ENCODE measurements at places on chromosomes 1 and 21.
A peak's percentile ranks its signal among the peaks of the same experiment; 100 is the strongest.

GRCh38 chr1:188237573-188238348 lies 1409.0 kb downstream of the PLA2G4A start:
- peak; percentile 35 for DNase-seq

DNA sequence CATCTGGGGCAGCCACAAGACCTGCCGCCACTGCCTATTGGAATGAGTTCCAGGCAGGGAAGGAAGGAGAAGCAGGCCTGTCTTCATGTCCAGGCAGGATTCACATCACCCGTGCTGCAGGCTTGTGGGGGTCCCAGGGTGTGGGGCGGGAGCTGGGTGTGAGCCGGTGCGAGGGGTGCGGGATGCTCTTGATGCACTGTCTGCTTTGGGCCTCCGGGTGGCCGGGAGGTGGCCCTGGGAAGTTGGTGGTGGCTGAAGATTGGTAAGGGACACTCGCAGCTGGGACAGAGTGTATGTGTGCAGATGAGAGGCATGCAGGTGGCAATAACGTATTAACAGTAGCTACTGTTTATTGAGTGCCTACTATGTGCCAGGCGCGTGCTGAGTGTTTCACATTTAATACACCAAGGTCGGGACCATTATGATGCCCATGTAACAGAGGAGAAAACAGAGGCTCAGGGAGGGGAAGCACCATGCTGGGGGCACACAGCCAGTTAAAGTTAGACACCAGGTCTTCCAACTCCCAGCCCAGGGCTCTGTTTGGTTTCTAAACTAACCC lies 3.3 kb downstream of the CROCC start:
- DNase-seq, result no peak

- DNase-seq, result no peak
Measured at GRCh38 chr21:23963454-23963853, 1643.8 kb downstream of the MRPL39 start.

DNA sequence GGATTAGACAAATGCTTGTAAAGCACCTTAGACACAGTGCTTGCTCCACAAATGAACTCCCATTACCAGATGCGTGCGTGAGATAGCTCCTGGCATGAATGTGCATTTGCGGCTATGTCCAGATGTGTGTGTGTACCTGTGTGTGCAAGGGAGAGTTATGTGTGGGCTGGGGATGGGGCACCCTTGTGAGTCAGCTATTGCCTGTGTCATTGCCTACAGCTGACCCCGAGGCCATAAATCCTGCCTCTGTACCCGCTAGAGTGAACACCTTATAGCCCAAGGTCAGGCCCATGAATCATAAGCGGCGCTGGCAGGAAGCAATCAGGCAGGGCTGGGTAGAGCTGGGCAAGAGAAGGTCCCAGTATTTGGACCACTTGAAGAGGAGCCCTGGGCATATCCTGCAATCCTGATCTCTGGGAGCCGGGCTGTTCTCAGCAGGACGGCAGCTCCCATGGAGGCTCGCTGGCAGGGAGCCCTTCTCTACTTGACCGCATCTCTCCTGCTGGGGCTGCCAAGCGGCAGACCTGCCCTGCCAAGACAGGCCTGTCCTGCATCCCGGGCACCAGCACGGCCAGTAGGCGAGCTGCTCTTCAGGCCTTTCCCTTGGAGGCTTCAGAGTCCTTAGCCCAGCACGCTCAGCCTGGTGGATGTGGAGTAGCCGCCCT lies 86.4 kb downstream of the TMEM53 start:
- no peak for DNase-seq

- DNase-seq, result no peak
Measured at GRCh38 chr1:65343286-65343685, 33.9 kb downstream of the DNAJC6 start.

GRCh38 chr1:206582971-206583706 lies 29.1 kb downstream of the EIF2D start:
- DNase-seq, result no peak

GRCh38 chr1:60527567-60527966 lies 454.0 kb upstream of the C1orf87 start:
- no peak for DNase-seq

GRCh38 chr1:156006666-156007376 lies 13.9 kb downstream of the SSR2 start:
- DNase-seq, result no peak

- no peak for DNase-seq
Measured at GRCh38 chr1:228964178-228965089, 229.2 kb downstream of the RHOU start.

GRCh38 chr1:155321639-155322503 lies 1.2 kb downstream of the RUSC1 start:
- DNase-seq, result no peak

GRCh38 chr1:209652873-209653401 lies 712 bp upstream of the LAMB3 start:
- DNase-seq, result no peak

DNA sequence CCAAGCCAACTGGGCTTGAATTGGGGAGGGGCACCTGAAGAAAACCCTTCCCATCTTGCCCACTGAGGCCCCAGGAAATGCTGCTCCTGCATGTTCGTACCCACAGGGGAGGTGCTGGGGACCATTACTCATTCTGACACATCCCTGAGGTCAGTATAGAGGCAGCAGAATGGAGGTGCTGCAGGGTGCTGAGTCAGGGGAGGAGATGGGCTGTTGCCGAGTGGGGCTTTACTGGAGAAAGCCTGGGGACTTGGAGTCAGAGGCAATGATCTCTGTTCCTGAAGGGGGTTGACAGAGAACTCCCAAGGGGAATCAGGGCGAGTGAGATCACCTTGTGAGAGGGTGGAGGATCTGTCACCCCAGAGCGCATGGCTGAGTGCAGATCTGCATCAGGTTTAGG lies 40.2 kb upstream of the KCNA10 start:
- DNase-seq, result no peak

- DNase-seq, result no peak
Measured at GRCh38 chr1:64124704-64125440, 78.6 kb upstream of the UBE2U start.

DNA sequence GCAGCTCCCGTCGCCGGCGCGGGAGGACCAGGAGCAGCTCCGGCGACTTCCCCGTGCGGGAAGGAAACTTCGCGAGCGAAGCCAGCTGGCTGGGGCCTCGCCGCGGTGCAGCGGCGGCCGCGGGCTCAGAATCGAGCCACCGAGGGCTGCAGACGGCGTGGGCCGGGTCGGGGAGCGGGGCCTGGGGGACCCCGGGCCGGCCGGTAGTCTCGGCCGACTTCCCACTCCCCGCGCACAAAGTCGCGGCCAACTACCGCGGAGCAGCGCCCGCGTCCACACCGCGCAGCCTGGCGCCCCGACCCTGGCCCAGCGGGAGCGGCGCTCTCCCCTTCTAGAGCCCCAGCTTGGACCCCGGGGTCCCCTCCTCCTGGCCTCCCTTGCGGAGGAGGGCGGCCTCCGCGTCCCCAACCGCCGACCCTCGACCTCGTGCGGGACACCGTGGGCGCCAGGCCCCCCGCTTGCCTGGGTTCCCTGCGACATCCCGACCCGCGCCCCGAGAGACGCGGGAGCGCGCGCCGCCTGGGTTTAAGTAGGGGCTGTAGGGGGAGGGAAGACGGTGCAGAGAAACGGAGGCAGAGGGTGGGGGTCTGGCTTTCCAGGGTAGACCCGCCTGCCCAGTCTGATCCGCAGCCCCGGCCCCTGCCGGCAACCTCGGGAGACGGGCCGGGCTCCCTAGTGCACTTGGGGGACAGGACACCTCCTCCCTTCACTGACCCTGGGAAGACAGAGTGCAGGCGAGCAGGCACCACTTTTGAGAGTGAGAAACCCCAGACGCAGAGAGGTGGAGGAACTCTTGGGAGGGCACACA lies 4.7 kb downstream of the PRDM16 start:
- DNase-seq, result no peak

- no peak for DNase-seq
Measured at GRCh38 chr1:13830616-13831280, 130.8 kb downstream of the PRDM2 start.

- DNase-seq, result no peak
Measured at GRCh38 chr1:153962088-153963029, 978 bp downstream of the SLC39A1 start.

DNA sequence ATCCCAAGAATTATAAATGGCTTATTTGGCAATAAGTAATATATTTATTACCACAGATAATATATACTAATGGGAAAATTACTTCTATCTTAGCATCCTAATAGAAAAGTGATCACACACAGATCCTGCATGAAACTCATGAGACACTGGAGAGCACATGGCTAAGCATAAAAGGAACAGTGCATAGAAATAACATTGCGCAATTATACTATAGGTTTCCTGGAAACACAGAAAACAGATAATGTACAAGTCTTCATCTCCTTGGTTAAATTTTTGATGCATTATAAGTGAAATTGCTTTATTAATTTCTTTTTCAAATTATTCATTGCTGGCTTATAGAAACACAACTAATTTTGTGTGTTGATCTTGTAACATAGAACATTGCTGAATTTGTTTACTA lies 210.4 kb downstream of the USH2A start:
- DNase-seq, result no peak

DNA sequence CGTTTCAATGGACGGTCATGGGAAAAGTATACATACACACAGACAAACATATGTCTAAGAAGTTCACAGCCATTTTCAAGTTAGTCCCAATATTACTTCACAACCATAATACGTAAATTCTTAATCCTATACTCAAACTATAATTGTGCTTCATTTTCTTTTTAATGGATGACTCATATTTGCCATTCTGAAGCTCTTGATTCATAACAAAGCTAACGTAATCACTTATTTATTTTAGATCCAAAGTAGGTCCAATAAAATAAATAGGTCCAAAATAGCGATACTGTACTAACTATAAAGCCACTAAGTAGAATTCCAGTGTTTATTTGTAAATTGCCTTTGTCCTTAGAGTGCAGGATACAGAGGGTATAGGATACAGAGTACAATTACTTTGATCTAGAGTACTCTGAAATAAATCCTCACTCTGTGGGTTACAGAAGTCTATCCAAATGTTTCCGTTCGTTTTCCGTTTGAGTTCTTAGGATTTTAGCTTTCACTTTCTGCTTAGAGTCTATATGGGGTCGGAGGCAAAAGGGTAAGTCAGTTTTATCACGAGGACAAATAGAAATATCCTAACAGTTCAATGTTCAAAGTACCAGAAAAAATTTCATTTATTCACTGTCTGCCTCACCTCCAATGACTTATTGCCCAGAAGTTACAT lies 8.8 kb upstream of the C1orf115 start:
- no peak for DNase-seq

DNA sequence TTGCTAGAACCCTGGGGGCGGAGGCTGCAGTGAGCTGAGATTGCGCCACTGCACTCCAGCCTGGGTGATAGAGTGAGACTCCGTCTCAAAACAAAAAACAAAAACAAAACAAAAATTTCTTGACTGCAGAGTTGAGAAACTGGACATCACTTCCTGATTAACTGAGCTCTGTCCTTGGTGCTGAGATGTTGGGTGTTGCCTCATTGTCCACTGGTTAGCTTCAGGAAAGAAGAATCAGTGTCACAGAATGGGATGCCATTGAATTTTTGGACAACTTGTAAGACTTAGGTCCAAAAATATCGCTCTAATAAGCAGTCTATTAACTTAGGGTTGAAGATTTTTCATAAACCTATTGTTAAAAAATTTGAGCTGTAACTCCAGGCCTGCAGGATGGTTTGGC lies 23.8 kb upstream of the KCNA10 start:
- peak; percentile 19 for DNase-seq

DNA sequence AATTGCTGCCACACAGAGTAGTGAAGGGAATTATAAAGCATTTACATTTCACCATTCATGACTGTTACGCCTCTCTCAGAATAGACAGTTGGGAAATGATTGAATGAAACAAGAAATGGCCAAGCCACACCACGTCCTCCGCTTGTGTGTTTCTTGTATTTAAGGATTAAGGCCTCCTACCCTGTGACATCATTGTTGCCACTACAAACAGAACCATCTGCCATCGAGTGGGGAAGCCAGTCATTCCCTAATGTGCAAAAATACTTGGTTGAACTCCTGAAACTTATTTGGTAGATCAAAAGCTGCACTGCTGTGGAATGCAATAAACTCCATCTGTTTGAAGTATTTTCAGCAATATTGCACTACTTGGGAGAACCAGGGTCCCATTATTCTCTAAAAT lies 99.0 kb upstream of the C1orf105 start:
- DNase-seq, result no peak

GRCh38 chr1:30414086-30414850 lies 309.1 kb downstream of the MATN1 start:
- DNase-seq, result no peak

DNA sequence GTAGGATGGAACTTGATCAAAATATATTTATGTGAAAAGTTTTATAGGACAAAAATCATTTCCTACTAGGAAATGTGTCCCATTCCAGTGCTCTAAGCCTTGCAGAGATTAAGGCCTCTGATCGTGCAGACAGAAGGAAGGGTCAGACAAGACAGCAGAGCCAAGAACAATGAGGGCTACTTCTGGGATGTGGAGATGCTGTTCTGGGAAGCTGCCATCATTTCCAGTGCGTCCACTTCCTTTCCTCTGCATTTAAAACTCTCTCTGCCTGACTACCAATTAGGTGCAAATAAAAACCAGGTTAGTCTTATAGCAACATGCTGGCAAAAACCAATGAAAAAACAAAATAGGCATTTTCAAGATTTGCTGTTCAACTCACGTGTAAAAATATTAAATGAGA lies 36.1 kb downstream of the BEND5 start:
- no peak for DNase-seq

DNA sequence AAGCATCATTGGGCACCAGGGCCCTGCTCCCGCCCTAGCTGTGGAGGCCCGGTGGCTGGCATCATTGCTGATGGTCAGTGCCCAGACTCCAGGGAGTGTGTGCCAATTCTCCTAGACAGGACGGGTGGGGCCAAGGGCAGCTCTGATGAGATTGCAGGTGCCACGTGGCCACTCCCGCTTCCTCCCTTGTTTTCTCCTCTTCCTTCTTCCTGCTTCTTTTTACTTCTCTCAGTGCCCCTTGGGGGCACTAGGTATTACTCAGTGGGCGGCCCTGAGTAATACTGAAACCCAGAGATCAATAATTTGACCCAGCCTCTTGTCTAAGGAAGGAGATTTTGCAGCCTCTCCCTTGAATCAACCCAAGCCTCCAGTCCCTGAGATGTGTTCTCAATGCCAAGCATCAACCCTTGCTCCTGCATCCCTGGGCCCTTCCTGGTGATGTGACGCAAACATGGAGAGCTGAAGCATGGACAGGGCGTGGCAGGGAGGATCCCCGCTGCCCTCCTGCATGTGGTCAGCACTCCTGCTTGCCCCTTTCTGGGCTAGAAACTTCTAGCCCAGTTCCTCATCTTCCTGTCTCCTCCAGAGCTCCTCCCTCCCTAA lies 32.4 kb downstream of the CDK18 start:
- DNase-seq, result no peak

- no peak for DNase-seq
Measured at GRCh38 chr1:229607370-229607769, 18.6 kb downstream of the TAF5L start.

GRCh38 chr1:156897078-156897825 lies 3.7 kb downstream of the PEAR1 start:
- peak; percentile 72 for DNase-seq

Measured in HS-27A (cell line).